ENCODE measurements at places on chromosomes 3 and 15. TPM values are rescaled to one million over a fixed set of nuclear protein-coding genes. Genes with fewer than 3 reads are reported as not detected.

The ARHGAP31 gene
- total RNA-seq, result 21.4 TPM

The CCNB2 gene
- total RNA-seq, result not detected

The B3GALNT1 gene
- 5.5 TPM for total RNA-seq

The KIF7 gene
- total RNA-seq, result 10.8 TPM

The CHRNA7 gene
- total RNA-seq, result 0.83 TPM

The CKMT1A gene
- not detected for total RNA-seq

The QRICH1 gene
- 81.8 TPM for total RNA-seq

DNA sequence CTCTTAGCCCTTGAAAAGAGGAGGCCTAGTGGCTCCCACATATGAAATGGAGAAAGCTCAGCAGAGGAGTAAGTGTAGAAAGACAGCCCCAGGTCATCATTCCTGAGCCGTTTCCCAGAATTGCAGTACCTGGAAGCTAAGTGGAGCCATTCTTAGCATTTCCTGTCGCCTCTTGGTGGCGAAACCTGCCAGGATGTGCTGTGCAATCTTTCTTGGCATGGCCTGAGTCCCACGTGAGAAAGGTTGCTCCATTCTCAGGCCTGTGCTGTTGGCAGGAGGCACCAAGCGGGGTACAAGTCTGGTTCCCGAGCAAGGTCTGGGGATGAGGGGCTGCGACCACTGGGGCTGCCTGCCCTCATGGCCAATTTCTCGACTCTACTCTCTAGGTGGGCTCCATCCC is 207.2 kb upstream of the TPM1 start:
- no peak overlapping the region for H3K27ac ChIP-seq
- no peaks in the 10 kb centered on the region for H3K4me1 ChIP-seq
- no peaks in the 10 kb centered on the region for H3K27me3 ChIP-seq
- H3K36me3 ChIP-seq, result peaks cover 79% of the 10 kb centered on the region

GRCh38 chr3:1082108-1082507 is 10.7 kb upstream of the CNTN6 start:
- no peaks in the 10 kb centered on the region for H3K4me1 ChIP-seq
- no peak overlapping the region for H3K4me3 ChIP-seq
- no peaks in the 10 kb centered on the region for H3K27me3 ChIP-seq
- H3K36me3 ChIP-seq, result no peaks in the 10 kb centered on the region
- no peak for DNase-seq

DNA sequence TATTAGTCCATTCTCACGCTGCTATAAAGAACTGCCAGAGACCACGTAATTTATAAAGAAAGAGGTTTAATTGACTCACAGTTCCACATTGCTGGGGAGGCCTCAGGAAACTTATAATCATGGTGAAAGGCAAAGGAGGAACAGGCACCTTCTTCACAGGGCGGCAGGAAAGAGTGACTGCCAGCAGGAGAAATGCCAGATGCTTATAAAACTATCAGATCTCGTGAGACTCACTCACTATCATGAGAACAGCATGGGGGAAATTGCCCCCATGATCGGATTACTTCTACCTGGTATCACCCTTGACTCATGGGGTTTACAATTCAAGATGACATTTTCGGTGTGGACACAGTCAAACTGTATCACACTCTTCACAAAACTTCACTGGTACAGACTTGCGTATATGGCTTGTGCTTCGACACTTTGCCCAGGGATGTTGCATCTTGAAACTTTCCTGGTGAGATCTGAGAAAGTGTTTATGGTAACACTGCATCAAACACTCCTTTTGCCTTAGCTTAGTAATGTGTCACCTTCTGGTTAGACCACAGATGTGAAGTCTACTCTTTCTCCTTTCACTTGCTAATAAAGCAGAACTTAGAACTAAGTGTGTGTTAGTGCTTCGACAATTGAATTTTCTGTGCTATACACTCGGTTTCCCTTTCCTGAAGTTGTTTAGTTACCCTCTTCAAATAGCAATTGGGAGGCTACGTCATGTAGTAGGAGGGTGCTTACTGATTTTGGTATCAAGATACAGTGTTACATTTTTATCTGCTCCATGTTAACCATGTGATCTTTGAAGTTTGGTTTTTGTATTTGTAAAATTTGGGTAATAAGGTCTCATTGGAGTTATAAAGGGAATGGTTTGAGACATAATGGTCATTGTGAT is 185.7 kb downstream of the LPP start:
- no peak overlapping the region for H3K4me3 ChIP-seq
- no peaks in the 10 kb centered on the region for H3K36me3 ChIP-seq
- H3K4me1 ChIP-seq, result peaks cover 100% of the 10 kb centered on the region
- peak overlapping the region; percentile 27 for H3K27ac ChIP-seq
- no peaks in the 10 kb centered on the region for H3K27me3 ChIP-seq
- DNase-seq, result no peak

DNA sequence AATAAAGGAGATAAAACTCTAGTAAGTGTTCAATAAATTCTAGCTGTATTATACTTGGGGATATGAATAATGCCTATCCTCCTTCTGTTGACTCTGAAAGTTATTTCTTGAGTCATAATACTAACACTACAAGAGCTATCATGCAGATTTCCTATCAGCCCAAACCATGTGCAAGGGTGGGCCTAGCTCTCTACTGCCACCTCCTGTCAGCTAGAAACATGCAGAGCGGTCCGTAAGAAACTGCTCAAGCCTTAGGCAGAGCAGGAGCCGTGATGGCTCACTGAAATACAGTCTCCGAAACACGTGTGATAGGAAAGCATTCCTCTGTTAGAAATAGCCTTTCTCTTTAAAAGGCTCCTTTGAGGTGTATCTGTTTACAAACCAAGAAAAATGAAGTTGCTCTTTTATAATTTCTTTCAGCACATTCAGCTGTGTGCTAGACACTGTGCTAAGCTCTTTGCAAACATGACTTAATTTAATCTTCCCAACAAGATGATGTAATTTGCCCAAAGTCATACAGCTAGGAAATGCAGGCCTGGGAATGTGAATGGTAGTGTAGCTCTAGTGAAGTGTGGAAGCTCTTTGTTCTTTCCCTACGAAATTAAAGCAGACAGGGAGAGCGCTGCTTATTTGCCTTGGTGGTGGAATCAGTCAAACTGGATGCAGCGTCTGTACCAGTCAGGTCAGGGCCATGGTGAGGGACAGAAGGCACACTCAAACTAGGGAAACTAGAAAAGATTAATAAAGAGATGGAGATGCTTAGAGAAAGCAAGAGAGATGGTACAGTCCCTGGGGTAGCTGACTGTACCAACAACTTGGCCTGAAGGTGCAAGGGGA is 43.1 kb downstream of the MTHFS start:
- no peaks in the 10 kb centered on the region for H3K4me1 ChIP-seq
- H3K36me3 ChIP-seq, result no peaks in the 10 kb centered on the region
- no peak overlapping the region for H3K27ac ChIP-seq
- H3K4me3 ChIP-seq, result no peak overlapping the region

DNA sequence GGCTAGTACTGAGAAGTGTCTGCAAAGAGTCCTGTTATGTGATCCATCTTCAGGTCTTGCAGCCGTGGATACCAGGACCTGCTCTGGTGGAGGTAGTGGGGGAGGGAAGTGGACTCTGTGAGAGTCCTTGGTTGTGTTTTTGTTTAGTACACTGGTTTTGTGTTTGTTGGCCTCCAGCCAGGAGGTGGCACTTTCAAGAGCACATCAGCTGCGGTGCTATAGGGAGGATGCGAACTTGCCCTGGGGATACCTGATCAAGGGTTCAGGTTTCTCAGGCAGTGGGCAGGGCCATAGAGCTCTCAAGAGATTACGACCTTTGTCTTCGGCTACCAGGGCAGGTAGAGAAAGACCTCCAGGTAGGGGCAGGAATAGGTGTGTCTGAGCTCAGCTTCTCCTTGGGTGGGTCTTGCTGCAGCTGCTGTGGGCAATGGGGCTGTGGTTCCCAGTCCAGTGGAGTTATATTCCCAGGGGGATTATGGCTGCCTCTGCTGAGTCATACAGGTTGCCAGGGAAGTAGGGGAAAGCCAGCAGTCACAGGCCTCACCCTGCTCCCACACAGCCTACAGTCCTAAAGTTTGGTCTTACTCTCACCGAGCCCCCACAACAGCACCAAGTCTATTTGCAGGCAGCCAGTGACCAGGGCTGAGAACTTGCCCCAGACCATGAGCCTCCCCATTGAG is 132.8 kb upstream of the NPHP3 start:
- no peaks in the 10 kb centered on the region for H3K4me1 ChIP-seq
- H3K36me3 ChIP-seq, result no peaks in the 10 kb centered on the region
- DNase-seq, result no peak
- no peak overlapping the region for H3K4me3 ChIP-seq
- H3K27ac ChIP-seq, result no peak overlapping the region
- no peaks in the 10 kb centered on the region for H3K27me3 ChIP-seq

DNA sequence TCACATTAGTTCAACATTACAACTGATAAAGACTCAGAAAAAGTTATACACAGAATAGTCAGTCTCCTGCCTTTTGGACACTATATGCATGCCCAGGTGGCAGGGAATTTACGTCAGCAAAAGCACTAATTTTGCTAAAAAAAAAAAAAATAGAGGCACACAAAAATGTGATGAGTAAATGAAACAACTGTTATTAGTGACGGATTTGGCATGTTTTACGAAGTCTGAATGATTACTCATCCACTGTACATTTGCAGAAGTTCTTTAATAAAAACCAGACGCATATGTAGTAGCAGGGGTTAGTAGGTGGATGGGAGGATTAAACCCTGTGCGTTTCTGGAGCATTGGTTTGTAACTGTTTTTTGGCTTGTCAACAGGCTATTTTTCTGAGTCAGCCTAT is 99.0 kb downstream of the MITF start:
- H3K36me3 ChIP-seq, result no peaks in the 10 kb centered on the region
- no peak overlapping the region for H3K4me3 ChIP-seq
- no peaks in the 10 kb centered on the region for H3K27me3 ChIP-seq
- no peak for DNase-seq
- H3K4me1 ChIP-seq, result peaks cover 43% of the 10 kb centered on the region
- H3K27ac ChIP-seq, result no peak overlapping the region

DNA sequence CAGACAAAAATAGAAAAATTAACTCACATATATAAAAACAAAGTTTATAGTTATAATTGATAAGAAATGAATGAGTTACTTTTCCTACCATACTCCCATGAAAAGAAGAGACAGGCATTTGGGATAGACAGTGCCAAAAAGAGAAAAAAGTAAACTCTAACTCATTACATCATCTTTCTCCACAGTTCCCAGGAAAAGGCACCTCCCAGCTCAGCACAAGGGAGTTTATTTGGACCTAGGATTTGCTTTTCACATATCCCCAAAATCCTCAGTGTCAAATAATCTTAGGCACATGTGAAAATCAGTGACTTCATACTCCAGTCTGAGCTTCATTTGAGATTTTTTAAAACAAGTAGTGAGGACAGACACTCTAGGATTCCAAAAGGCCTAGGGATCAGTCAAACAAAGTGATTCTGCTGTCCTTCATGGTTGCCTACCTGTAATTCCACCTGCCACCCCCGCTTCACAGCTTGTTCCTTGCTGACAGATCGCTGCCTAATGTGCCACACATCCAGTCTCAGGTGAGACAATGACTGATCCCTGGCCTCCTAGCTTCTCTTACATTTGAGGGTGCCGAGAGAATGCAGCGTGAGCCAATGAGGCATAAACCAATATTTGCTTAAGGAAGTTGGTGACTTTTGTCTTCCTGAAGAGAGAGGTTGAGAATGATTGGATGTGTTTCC is 573.7 kb downstream of the TBL1XR1 start:
- no peak overlapping the region for H3K4me3 ChIP-seq
- no peak overlapping the region for H3K27ac ChIP-seq
- no peaks in the 10 kb centered on the region for H3K36me3 ChIP-seq
- no peaks in the 10 kb centered on the region for H3K27me3 ChIP-seq
- no peaks in the 10 kb centered on the region for H3K4me1 ChIP-seq

DNA sequence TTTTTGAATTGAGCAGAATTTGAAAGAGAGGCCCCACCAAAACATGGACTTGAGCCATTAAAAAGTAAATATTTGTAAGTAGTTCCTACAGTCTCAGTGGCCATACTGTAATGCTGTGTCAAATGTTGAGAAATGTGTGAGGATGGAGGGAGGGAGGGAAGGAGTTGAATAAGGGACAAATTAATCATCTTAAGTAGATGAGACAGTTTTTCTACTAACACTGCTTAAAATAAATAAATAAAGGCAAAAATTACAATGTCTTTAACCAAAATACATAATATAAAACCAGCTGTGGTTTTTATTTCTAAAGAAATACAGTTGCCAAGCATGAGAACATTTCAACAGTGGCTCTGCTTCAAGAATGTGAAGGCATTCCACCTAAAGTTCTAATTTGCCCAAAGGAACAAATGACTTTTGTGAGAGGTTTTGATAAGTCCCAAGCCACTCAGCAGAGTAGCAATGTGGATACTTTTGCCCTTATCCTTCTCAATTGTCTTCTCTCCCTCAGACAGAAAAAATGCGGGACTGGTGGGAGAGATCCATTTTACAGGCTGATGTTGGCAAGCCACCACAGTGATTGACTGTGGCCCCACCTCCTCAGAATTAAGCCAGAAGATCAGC is 427.0 kb upstream of the RARB start:
- DNase-seq, result no peak
- H3K27me3 ChIP-seq, result no peaks in the 10 kb centered on the region
- no peaks in the 10 kb centered on the region for H3K4me1 ChIP-seq
- no peak overlapping the region for H3K4me3 ChIP-seq
- no peaks in the 10 kb centered on the region for H3K36me3 ChIP-seq

DNA sequence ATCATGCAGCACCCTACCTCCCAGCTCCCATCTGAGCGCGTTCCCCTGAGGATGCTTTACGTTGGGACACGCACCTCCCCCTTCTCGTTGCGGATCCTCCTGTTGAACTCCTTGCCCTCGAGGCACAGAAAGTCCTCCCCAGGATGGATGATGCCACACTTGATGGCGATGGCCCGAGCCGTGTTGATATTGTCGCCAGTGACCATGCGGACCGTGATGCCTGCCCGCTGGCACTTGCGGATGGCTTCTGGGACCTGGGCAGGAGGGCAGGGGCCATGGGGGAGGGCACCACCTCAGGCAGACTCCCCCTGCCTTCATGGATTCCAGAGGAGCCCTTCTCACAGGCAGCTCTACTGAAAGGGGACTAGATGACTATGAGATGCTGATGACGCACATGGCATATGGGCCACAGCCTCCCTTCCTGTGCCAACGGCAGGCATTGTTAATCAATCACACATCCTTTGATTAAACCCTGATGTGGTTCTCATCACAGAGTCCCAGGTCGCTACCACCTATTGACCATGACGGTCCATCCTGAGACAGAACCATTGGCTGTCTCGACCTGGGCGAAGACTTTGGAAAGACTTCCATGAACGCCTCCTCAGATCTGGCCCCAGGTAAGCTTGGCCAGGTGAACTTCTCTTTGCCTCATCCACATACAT is 29.5 kb upstream of the SEC13 start:
- H3K4me1 ChIP-seq, result no peaks in the 10 kb centered on the region
- H3K27me3 ChIP-seq, result no peaks in the 10 kb centered on the region
- no peak overlapping the region for H3K27ac ChIP-seq
- DNase-seq, result no peak
- no peak overlapping the region for H3K4me3 ChIP-seq

DNA sequence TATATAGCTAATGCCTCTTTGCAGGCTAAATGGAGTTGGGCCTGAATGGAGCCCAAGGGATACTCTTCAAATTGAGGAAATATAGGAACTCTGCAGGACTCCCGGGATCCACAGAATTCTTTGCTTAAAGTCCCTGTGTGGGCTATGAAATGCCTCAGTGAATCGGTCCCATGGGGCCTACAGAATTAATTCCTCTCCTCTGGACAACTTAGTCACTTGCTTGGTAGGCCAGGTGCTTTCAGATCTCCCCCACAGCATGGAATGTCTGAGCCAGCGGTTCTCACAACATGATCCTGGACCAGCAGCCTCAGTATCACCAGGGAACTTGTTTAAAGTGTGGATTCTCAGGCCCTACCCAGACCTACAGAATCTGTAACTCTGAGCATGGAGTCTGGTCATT is 15.1 kb upstream of the PRICKLE2 start:
- no peak overlapping the region for H3K4me3 ChIP-seq
- peaks cover 10% of the 10 kb centered on the region for H3K4me1 ChIP-seq
- no peak for DNase-seq
- peaks cover 12% of the 10 kb centered on the region for H3K36me3 ChIP-seq
- peak overlapping the region; percentile 81 for H3K27ac ChIP-seq

Data from esophagus muscularis mucosa (tissue), 4 donors.